Stimulated activated CD4-positive, alpha-beta T cell treated with anti-CD3 and anti-CD28 coated beads, Interleukin-1b, Interleukin-23, amount 100 ng/mL, for 1 hour (primary cell): ENCODE measurements at places on chromosomes 3 and 15.

GRCh38 chr15:70283511-70283910, 185.8 kb upstream of the TLE3 start:
- no peak for DNase-seq

DNA sequence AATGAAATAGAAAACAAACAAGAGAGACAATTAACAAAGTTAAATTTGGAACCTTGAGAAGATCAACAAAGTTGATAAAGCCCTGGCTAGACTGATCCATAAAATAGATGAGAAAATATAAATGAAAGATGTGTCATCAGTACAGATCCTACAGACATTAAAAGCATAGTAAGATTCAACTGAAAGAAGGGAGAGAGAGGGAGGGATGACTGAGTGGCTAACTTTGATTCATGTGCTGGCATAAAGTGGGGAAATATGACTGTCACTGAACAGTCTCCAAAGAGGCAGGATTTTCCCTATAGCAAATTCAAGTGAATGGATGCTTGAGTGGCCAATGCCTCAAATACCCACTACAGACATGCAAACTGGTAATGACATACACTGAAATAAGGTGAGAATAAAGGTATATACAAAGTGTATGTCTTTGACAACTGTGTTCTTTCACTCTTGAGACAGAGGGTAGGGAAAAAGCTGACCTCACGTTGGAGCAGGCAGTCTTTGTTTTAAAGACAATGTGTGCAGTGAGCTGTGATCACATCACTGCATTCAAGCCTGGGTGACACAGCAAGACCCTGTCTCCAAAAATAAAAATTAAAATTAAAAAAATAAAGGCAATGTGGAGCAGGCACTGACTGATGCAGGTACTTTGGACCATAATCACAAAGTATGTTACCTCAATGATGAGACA, 35.9 kb upstream of the CHD2 start:
- no peak for DNase-seq

DNA sequence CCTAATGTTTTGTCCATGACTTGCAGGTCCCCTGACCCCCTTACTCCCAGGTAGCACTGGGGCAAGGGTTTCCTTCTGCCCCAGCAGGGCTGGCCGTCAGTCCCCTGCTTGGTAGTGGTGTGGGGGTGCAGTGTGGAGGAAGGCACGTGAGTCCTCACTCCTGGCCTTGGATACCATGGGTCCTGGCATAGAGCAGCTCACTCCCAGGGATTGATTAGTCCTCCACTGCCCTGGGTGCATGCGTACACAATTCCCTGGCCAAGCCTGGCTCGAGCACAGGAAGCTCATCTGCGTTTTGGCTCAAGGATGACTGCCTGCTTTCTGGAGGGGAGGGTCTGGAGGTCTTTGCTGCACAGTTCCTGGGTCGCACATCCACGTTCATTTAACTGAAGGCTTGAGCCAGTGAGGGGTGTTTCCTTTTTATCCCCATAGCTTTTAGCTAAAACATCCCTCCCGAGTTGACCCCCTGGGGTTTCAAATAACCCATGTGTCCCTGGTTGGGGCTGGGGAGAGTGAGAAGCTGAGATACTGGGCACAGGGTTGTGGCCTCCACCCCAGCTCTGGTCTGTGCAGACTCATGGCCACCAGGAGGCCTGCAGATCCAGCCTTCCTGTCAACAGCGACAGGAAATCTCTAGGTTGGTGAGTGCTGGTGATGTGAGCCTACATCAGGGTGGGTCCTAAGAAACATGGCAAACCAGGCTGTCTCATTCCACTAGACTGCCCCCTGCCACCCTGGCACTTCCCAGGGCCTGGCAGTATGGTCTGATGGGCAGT, 11.5 kb downstream of the HEMK1 start:
- DNase-seq = no peak

- no peak for DNase-seq
Measured at GRCh38 chr3:184710870-184711492, 883 bp downstream of the MAGEF1 start.

DNA sequence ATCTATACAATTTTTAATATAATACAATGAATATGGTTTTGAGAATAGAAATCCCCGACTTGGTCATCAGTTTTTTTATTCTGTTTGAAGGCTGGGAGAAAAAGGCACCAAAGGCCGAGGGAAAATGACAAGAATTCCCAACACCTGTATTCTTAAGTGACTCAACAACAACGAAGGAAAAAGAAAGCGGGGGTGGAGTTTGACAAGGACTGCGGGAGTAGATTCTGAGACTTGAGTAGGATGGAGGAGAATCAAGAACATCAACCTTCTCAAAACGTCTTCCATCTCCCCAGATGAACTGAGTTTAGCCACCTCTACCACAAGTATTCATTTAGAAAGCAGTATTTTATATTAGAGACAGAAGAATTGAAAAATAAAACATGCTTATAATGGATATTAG, 107.2 kb downstream of the IGSF11 start:
- DNase-seq = no peak

DNA sequence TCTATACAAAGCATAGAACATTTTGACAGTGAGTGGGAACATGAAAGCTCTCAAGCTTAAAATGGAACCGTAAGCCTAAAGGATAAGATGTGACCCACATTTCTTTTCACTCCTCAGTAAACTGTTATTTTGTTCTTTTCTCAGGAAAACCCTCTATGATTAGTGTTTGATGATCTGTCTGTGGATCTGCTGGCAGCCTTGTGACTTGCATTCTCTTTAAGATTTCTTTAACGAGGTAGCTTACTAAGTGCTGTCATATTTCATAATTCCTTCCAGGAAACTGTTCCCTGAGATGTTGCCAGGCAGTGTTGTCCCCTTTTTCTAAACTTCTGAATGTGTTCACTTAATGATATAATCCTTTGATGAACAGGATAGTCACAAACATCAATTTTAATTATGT, 167.6 kb downstream of the PYDC2 start:
- no peak for DNase-seq

DNA sequence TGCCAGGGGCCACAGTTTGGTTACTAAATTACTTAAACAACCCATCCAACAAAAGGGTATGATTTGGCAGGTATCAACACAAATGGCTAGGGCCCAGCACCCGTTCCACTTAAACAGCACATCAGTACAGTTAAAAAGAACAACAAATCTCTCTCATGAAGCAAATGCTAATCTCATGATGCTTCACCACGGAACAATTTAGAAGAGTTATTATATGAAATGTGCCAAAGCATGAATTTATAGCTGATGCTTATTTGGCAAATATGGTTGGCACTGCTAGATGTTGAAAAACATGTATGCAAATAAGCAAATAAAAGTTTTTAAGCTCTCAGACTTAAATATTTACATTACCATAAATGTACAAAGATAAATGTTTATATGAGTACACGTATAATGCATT, 2.3 kb downstream of the PEAK1 start:
- DNase-seq = no peak

DNA sequence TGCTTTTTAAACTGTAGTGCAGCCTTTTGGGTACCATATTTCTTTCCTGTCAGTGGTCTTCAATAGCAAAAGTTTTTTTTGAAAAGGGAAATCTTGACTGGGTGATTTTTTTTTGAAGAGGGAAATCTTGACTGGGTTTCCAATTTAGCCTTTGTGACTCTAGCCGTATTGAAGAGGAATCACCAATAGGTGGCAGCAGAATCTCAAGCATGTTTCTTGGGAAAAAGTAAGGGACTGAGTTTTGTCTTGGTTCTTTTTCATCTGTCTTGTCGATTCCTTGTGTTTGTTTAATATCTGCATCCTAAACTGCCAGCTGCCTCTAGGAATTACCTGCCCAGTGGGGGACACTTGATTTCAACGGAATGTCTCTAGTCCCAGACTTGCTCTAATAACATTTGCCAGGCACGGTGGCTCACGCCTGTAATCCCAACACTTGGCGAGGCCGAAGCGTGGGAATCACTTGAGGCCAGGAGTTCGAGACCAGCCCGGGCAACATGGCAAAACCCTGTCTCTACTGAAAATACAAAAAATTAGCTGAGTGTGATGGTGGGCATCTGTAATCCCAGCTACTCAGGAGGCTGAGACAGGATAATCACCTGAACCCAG, 89.2 kb downstream of the RBPMS2 start:
- DNase-seq = no peak

- no peak for DNase-seq
Measured at GRCh38 chr3:4986175-4986781, 7.0 kb downstream of the BHLHE40 start.

DNA sequence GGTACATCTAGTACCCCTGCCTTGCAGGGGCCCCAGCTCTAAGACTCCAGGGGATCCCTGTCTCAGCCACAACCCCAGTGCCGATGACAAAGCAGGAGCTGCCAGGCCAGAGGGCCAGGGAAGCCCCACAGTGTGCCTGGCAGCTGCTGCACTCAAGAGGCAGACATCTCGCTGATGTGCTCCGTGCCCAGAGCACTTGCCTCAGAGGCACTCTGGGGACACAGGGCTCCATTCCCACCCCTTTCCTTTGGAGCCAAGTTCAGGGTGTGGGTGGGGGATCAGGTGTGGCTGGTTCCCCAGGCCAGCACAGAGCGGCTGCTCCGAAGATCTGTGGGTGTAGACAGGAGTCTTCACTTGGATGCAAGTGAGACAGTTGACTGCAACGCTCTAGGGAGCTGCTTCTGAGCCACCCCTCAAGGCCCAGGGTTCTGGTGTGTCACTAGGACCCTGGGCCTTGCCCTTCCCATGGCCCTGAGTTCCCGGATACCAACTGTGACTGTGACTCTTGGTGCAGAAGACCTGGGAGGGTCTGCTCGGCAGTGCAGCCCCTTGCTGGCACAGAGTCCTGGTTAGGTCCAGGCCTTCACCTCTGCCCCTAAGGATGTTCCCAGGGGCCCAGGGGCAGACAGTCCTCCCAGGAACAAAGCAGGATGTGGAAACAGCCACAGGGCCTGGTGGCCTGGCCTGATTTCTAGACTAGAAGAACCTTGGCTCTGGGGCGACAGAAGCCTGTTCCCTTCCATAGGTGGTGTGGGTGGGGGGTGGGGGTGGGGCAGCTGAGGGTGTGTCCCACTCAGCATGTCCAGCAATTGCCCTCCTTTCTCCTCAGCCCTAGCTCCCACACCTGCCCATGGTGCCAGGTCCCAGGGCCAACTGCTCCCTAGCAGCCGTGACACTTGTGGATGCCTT, 2.5 kb downstream of the NT5DC2 start:
- no peak for DNase-seq

DNA sequence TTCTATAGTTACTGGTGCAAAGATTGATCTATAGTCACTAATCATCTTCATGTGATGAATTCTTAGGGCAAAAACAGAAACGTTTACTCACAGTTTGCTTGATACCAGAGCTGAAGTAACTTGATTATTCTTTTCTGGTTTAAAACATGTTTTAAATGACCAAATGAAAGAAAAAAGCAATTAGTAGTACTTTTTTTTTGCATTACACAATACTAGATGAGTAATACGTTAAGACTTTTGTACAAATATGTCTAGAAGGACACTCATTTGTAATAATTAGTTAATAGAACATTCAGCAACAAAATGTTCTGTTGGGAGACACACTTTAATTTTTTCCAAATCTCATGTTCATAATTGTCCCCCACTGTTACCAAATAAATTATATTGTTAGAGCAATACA, 523.2 kb downstream of the SOX2 start:
- no peak for DNase-seq

DNA sequence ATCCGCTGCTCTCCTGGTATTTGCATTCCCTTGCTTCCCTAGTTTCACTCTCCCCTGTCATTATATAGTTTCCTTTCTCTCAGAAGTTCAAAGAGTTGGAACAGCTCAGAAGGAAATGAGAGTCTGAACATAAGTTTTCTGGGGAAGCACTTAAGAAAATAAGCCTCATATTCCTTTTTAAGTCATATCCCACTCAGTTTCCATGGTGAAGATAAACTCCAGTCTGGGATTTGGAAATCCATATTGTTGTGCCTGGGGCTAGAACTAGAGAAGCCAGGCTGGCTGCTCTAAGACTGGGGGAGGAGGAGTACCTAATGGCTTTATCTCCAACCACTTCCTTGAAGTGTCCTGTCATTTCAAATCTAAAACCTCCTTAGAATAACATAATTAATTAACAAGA, 134.2 kb upstream of the ALCAM start:
- DNase-seq = no peak

DNA sequence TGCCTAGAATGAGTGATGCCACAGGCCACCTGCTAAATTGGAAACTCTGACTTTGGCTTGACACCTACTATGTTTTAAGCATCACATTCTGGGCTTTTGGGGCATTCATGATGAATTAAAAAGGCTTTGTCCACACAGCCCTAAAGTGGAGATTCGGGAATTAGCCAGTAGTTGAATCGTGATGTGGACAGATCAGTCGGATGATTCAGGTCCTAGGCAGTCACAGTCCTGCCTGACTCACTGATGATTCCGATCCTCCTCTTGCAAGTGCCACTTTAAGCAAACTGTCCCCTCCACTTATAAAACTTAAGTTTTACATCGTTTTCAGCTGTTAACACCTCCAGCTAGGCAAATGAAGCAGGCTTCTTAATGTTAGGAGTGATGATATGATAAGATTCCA, 75.3 kb downstream of the SYNPR start:
- no peak for DNase-seq

GRCh38 chr15:76196269-76197231, 114.7 kb downstream of the ETFA start:
- DNase-seq = no peak

GRCh38 chr15:73990250-73991005, 1.7 kb downstream of the STOML1 start:
- no peak for DNase-seq

- DNase-seq = no peak
Measured at GRCh38 chr15:27783678-27784077, 315.4 kb downstream of the OCA2 start.

DNA sequence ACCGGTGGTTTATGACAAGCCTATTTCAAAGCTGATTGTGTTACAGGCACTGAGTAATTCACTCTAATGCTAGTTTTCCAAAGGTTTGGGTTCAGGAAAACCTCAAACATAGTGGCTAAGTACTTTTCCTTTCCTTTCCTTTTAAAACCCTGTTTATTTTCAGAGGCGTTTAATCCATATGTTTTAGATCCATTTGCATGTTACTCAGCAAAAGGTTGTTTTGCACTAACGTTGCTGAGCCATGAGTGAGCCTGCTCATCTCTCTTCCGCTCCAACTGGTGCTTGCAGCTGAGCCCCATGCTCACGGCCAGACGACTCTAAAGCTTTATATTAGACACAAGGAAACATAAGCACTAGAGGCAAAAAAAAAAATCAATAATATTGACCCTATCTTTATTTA, 9.4 kb downstream of the CEMIP start:
- DNase-seq = no peak

DNA sequence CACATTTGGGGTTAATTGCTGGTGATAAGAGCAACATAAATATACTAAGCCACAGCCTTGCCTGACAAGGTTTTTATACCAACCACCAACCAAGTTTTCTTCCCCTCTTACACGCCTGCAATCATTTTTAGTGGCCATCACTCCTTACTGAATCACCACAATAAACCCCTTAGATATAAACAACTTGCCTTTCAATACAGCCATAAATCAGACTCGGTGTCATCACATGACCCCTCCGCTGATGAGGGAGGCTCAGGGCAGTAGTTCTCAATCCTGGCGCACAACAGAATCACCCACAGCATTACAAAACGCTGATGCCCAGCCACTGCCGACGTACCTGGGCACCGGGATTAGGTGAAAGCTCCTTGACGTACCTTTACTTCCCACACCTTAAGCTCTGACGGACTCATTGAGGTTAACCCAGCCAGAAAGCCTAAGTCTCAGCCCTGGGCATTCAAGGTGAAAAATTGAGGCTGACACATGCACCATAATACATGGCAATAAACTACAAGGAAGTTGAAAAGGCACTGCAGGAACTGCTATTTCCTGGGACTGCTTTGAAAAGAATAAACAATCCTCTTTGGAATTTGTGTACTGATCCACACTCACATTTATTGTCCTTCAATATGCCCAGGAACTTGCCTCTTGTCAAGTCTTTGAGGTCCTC, 17.1 kb downstream of the ADCY5 start:
- DNase-seq = no peak

GRCh38 chr3:15628967-15629366, 27.4 kb downstream of the BTD start:
- DNase-seq = no peak
